ENCODE measurements at places on chromosomes 2 and 18.

- no peak for DNase-seq
Observed at GRCh38 chr2:159989249-159989648, 73.2 kb downstream of the PLA2R1 start.

- DNase-seq = no peak
Observed at GRCh38 chr2:170202437-170202836, 24.5 kb downstream of the MYO3B start.

- DNase-seq = no peak
Observed at GRCh38 chr18:78619854-78620253, 359.8 kb upstream of the SALL3 start.

GRCh38 chr2:237137626-237138323 is 52.1 kb downstream of the COPS8 start:
- DNase-seq = no peak

DNA sequence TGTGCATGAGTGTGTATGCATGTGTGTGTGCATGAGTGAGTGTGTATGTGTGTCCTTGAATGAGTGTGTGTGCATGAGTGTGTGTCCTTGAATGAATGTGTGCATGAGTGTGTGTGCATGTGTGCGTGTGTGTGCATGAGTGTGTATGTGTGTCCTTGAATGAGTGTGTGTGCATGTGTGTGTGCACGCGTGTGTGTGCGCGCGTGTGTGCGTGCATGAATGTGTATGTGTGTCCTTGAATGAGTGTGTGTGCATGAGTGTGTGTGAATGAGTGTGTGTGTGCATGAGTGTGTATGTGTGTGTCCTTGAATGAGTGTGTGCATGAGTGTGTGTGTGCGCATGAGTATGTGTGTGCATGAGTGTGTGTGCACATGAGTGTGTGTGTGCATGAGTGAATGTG is 271.9 kb downstream of the RNF144A start:
- DNase-seq = no peak

DNA sequence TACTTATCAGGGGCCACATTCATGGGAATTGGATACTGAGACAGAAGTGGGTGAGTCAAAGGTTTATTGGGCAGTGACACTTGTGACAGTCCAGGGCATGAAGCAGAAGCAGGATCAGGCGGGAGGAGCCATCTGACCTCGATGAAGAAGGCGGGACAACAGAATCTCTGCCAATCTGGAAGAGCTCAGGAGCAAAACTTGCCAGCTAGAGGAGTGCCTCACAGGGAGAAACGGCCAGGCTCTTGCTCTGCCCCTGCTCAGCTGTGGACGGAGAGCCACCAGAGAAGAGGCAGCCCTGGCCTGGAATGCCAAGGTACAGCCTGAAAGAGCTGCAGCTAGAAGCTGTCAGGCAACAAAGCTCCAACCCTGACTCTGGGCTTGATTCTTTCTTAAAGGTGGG is 16.9 kb downstream of the DAW1 start:
- DNase-seq = no peak

- no peak for DNase-seq
Observed at GRCh38 chr2:40034198-40034597, 255.1 kb upstream of the THUMPD2 start.
